ENCODE measurements at places on chromosomes 6 and 20.

GRCh38 chr6:24744911-24745310 lies 26.0 kb upstream of the C6orf62 start:
- DNase-seq = no peak

GRCh38 chr6:44949596-44950201 lies 378.4 kb upstream of the RUNX2 start:
- DNase-seq = no peak

- no peak for DNase-seq
These were observed 6.8 kb upstream of the SNHG17 start for GRCh38 chr20:38441916-38442315.

DNA sequence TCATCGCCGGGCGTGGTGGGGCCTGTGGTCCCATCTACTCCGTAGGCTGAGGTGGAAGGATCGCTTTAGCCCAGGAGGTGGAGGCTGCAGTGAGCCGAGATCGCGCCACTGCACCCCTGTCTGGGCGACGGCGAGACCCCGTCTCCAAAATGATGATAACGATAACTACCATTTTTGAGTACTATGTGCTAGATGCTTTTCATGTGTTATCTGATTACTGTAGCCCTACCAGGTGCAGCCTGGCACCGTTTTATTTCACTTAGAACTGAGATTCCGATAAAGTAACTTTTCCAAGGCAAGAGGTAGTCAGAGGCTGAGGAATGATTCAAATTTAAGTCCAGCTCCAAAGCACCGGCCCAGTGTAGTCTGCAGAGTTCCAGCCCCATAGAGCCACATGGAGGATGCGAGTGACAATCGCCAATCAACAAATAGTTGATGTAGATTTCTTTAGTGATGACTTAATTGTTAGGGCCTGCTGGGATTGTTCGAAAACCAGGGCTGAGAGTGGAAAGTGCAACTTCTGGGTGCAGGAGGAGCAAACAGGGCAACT lies 727 bp downstream of the ERMARD start:
- DNase-seq = no peak

DNA sequence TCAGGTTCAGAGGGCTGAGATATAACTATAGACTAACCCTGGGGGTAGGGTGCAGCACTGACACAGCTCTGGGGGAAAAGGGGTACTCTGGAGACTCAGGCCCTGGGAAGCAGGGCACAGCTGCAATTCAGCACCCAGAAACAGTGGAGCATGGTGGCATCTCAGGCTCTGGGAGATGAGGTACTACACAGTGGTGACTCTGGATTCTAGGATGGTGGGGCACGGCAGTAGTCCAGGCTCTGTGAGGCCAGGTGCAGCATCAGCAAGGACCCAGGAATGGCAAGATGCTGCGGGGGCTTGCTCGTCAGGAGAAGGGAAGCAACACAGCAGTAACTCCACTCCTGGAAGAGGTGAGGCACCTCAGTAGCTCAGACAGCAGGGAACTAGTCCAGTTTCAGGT lies 271.5 kb upstream of the MOCS1 start:
- DNase-seq = no peak

DNA sequence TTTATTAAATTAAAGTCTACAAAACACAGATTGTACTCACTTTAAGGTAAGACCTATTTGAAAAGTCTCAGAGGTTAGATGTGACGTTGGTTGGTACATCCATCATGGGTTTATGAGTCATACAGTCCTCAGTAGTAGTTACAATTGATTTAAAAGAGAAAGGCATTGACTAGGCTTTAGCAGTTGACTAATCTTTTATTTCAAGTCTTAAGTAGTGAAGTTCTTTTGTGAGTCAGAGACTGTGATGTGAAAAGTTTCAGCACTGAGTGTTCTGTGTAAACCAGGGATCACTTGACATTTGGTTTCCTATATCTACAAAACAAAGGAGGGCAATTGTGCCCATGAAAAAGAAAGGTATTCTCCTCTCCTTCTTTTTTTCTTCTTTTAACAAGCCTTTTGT lies 221.3 kb downstream of the GRIK2 start:
- peak; percentile 21 for DNase-seq

- peak; percentile 21 for DNase-seq
These were observed 556.0 kb upstream of the JAG1 start for GRCh38 chr20:11229772-11230171.

- DNase-seq = no peak
These were observed 112.1 kb downstream of the WDR27 start for GRCh38 chr6:169589699-169590257.

DNA sequence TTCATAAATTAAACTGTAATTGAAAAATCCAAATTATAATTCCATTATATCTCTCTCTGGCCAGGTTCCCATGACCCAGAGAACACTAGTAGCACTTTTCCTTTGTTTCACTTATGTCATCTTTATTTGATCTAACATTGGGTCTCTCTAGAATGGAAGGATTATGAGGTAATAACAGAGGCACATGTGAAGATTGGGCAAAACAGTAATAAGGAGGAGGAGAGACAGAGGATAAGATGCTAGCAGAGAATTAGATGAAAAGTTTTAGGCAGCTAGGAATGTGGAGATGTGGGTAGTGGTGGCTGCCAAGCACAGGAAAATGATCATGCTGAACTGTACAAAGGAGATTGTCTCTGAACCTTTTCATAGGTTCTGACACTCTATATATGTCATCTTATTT lies 3.3 kb downstream of the TAB2 start:
- no peak for DNase-seq

DNA sequence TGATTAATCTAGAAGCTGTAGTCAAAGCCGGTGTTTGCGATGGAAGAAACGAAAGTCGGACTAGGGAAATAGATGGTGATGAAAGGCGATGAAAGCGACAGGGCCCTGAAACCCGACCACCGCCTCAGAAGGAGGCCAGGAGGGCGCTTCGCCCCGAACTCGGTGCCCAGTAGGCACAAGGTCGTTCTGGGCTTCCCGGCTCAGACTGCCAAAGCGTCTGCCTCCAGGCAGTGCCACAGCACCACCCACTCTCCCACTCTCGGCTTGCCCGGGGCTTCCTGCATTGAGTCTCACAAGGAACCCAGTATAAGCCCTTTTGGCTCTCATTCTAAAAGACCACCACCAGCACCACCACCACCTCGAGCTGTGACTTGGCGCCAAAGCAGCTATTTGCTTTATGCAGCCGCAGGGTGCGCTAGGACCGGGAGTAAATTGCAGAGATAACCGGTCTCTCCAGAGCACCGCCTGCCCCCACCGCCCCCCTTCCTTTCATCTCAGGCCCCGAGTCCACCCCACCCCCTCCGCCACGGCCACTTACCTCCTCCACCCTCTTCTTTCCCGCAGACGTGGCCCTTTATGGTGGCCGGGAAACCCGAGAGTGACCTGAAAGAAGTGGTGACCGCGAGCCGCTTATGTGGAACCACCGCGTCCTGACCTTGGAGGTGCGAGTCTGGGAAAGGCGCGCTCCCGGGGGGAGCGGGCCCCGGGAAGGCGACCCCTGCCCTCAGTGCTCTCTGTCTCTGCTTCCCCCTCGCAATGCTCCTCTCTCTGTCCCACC lies 2.4 kb downstream of the TCF21 start:
- DNase-seq = no peak

DNA sequence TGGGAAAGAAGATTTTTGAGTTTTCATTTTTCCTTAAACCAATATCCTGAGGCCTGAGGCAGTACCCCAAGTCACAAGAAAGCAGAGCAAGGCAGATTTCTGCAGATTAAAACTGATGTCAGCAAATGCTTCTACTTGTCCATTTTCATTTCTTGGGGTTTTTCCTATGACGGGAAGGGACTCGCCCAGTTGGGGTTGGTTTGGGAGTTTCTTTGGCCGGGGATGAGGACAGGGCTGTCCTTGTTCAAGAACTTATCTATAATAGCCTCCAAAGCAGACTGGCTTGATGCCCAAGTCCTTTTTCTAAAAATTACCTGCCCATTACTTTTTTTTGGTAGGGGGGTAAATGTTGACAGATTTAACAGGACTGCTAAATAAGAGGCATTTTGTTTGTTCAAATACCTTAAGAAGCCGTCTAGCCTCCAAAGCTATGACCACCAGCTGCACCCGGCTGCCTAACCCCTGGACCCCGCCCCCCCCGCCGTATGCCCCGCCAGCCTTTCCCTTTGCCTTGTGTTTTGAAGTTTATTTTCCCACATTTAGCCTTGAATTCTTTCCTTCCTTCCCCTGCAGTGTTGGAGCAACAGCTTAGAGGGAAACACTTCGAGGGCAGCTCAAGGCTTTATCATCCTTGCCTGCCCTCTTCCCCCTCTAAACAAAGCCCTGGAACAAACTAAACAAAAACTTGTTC lies 2.5 kb downstream of the KCNK5 start:
- DNase-seq = no peak

GRCh38 chr6:75079589-75079988 lies 126.3 kb downstream of the COL12A1 start:
- DNase-seq = no peak

- DNase-seq = no peak
These were observed 480.0 kb upstream of the JAG1 start for GRCh38 chr20:11153819-11154218.

DNA sequence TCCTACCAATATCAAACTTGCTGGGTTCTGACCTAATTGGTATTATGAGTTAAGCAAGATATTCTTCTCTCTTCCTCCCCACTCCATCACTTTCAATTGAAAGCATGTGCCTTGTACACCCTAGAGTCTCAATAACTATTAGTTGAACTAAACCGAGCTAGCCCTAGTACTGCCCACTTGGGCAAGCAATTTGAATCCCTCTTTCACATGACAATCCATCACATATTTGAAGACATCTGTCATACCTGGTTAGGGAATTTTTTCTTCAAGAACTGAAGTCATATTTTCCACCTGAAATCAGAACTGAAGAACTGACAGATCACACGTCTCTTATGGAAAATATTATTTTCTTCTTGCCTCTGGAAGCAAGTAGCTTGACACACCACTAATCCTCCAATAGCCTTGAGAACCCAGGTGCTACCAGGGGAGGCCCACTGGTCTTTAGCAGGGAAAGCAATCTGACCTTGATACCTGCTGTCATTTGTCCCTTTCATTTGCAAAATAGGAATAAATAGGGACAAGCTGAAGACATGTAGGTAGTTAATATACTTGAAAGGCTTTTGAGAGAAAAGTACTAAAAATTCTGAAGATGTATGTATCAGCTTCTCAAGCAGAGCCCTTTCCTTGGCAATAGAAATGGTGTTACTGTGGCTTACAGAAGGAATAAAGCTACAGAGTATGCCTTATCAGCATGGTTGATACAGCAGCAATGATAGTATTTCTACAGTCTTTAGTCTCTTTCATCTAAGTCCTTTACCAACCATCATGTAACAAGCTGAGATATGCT lies 71.4 kb downstream of the GJA10 start:
- no peak for DNase-seq

DNA sequence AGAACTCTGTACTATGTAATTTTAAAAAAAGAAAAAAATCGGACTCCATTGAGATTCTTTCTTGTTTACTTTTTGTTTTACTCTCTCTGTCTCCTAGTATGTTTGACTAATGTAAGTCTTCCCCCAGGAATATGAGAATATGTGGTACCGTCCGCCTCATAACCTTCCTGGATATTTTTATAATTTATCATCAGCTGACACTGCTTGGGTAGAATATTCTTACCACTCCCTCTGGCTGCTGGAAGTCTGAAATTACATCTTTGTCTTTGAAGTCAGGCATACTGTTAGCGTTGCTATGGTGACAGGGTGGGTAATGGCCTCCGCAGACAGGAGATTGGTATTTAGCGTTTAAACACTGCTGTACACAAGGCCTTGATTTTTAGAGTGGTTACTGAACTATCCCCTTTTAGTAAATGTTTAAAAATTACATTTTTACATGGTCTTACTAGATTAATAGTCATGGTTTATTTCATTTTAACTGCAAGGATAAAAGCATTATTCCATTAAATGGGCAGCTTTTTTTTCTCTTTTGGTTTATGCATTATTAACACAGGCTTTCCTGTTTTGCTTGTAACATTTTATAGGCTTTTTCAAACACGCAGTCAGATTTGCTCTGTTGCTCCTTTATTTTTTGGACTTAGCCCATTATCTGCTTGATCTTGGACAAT lies 176.4 kb downstream of the ARID1B start:
- DNase-seq = peak; percentile 44

DNA sequence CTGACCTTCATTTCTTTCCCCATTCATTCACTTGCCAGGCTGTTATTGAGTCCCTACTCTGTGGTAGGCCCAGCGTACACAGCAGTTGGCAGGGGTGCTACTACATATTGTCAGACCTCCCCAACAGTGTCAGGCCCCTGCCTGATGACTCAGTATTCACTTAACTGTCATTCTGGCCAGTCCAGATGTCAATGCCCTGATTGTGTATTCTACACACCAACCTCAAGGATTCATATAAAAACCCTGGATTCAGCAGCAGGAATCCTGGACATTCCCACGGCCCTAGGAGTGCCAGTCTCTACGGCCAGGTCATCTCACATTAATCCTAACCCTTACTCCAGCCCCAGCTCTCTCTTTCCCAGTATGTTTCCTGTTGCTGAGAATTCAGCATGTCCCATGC lies 151.5 kb downstream of the TASP1 start:
- no peak for DNase-seq

GRCh38 chr20:53294804-53295203 lies 298.8 kb downstream of the ZNF217 start:
- no peak for DNase-seq

- DNase-seq = no peak
These were observed 163.2 kb downstream of the SYCP2 start for GRCh38 chr20:59770270-59770669.

DNA sequence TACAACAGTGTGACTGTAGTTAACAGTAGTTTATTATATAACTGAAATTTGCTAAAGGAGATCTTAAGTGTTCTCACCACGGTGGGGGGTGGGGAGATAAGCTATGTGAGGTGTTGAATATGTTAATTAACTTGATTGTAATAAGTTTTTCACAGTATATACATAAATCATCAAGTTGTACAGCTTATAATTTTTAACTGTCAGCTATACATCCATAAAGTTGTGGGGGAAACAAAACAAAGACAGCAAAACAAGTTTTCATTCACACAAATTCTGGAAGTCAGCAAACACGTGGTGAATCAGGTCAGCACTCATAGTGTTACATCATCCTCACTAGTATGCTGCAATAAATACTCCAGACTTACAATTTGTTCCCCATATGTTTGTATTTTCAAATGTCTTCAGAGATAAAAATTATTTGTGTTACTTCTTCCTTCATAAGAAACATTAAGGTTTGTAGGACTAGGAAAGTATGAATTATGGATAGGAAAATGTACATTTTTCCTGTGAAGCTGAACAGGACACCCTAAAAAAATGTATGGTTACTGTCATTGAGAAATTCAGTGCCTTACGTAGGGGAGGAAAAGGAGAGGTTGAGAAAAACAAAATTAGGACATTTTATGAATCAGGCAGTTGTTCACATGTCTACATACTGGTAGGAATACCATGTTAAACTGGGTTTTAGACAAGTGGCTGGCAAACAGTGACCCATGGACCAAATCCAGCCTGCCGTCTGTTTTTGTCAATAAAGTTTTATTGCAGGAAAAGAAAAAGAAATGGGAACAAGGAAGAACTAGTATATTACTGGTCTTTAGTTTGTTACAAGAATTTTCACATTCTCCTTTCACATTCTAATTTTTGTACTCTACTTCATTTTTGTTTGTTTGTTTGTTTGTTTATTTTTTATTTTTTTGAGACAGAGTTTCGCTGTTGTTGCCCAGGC lies 6.0 kb downstream of the SUMO4 start:
- no peak for DNase-seq

Data from keratinocyte (primary cell).